Activated CD8-positive, alpha-beta T cell treated with anti-CD3 and anti-CD28 coated beads for 36 hours (primary cell): ENCODE measurements at places on chromosomes 12 and 14. TPM values are rescaled to one million over a fixed set of nuclear protein-coding genes. Genes with fewer than 3 reads are reported as not detected.

ADIPOR2 gene
- total RNA-seq = 49.9 TPM

FAM181A gene
- not detected for total RNA-seq

CPNE8 gene
- total RNA-seq = 1.4 TPM

ACSS3 gene
- not detected for total RNA-seq

FAIM2 gene
- total RNA-seq = 0.22 TPM

SLC15A4 gene
- 26.8 TPM for total RNA-seq

GOLGA3 gene
- total RNA-seq = 52.2 TPM

COX14 gene
- total RNA-seq = 51.0 TPM

KCNH5 gene
- total RNA-seq = not detected

PMCH gene
- total RNA-seq = not detected

DNA sequence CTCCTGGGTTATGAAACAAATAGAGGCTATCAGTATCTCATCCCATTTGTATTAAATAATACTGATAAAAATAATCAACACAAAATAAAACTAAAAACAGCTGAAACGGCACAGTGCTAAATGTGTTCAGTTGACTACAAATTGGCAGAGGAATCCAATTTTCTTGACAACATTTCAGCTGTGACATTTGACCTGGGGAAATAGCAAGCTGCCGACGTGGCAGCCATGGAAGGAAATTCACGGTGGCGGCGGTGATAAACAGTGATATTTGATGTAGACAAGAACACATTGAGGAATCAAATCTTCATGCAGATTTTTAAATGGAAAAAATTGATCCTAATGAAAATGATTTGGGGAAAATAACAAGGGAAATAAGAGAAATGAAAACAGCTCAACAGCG is 159.1 kb upstream of the RTL1 start:
- no peaks in the 10 kb centered on the region for H3K4me1 ChIP-seq
- H3K27me3 ChIP-seq = no peaks in the 10 kb centered on the region
- H3K4me3 ChIP-seq = no peak overlapping the region
- no peaks in the 10 kb centered on the region for H3K36me3 ChIP-seq
- DNase-seq = no peak

GRCh38 chr14:44436458-44436857 is 70.6 kb downstream of the FSCB start:
- no peak overlapping the region for H3K4me3 ChIP-seq
- H3K36me3 ChIP-seq = no peaks in the 10 kb centered on the region
- H3K27me3 ChIP-seq = no peaks in the 10 kb centered on the region
- H3K4me1 ChIP-seq = no peaks in the 10 kb centered on the region

- no peaks in the 10 kb centered on the region for H3K36me3 ChIP-seq
- peak; percentile 35 for DNase-seq
- H3K4me1 ChIP-seq = peaks cover 9% of the 10 kb centered on the region
- no peak overlapping the region for H3K27ac ChIP-seq
- no peak overlapping the region for H3K4me3 ChIP-seq
Measured at GRCh38 chr12:128534906-128535305, 267.9 kb downstream of the TMEM132C start.

DNA sequence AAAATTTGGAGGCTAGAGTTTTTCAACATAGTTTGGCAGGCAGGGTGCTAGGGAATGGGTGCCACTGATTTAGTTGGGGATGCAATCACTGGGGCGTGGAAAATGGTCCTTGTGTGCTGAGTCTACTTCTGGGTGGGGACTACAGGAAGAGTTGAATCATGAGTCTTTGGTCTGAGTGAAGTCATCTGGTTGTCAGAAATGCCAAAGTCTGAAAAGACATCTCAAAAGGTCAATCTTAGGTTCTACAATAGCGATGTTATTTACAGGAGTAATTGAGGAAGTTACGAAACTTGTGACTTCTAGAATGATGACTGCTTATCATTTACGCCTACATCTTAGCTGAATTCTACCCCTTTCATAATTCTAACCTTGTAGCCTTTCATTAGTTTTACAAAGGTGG is 209.1 kb downstream of the NUBPL start:
- H3K27ac ChIP-seq = no peak overlapping the region
- H3K36me3 ChIP-seq = peaks cover 7% of the 10 kb centered on the region
- no peak for DNase-seq

GRCh38 chr14:104226421-104227383 is 88.3 kb downstream of the KIF26A start:
- H3K36me3 ChIP-seq = no peaks in the 10 kb centered on the region
- no peak overlapping the region for H3K4me3 ChIP-seq

GRCh38 chr12:20557096-20557495 is 138.0 kb upstream of the SLCO1C1 start:
- DNase-seq = no peak
- H3K4me3 ChIP-seq = no peak overlapping the region
- no peaks in the 10 kb centered on the region for H3K36me3 ChIP-seq
- no peaks in the 10 kb centered on the region for H3K27me3 ChIP-seq
- no peak overlapping the region for H3K27ac ChIP-seq
- H3K4me1 ChIP-seq = no peaks in the 10 kb centered on the region

DNA sequence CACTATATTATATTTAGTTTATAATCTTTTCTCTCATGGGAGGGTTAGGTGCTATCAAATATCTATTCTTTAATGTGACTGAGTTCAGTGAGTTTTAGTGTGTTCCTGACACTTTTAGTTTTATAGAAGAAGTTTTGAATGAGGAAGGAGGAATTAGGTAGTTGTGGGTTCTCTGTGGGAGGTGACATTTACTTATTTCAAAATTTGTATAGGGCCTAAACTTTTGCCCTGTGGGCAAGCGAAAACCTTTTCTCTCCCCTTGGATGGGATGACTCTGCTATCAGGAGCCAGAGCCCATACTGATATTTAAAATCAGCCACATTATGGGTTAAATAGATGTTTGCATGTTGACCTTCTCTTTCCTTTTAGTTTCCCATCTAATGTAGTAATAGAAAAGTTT is 43.6 kb downstream of the SPATS2 start:
- H3K27ac ChIP-seq = no peak overlapping the region
- DNase-seq = no peak
- H3K4me1 ChIP-seq = peaks cover 3% of the 10 kb centered on the region
- no peak overlapping the region for H3K4me3 ChIP-seq

- H3K27ac ChIP-seq = no peak overlapping the region
- H3K4me1 ChIP-seq = no peaks in the 10 kb centered on the region
- H3K27me3 ChIP-seq = peaks cover 2% of the 10 kb centered on the region
- H3K4me3 ChIP-seq = no peak overlapping the region
- no peak for DNase-seq
Measured at GRCh38 chr12:27480016-27480415, 33.5 kb downstream of the SMCO2 start.

DNA sequence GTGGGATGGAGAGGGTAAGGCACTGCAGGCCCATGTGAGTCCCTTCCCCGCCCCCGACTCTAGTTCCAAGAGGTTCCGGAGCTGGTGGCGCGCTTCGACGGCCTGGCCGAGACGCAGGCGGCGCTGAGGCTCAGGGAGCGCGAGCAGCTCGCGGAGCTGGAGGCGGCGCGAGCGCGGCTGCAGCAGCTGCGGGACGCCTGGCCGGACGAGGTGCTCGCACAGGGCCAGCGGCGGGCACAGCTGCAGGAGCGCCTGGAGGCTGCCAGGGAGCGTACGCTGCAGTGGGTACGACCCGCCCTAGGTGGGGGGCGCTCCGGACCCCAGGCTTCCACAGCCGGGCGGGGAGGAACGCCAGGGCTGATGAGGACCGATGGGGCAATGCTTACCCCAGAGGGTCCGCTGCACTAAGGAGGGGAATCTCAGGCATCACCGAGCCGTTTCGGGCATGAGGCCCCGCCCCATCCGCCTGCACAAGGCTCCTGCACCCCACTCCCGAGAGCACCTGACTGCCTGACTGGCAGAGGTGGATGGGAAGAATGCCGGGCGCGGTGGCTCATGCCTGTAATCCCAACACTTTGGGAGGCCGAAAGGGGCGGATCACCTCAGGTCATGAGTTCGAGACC is 4.9 kb downstream of the CFAP73 start:
- H3K27me3 ChIP-seq = peaks cover 21% of the 10 kb centered on the region
- peaks cover 2% of the 10 kb centered on the region for H3K36me3 ChIP-seq
- H3K4me3 ChIP-seq = peak overlapping the region; percentile 72

- no peak overlapping the region for H3K4me3 ChIP-seq
- DNase-seq = peak; percentile 40
- no peaks in the 10 kb centered on the region for H3K4me1 ChIP-seq
- peaks cover 23% of the 10 kb centered on the region for H3K27me3 ChIP-seq
- H3K27ac ChIP-seq = no peak overlapping the region
Measured at GRCh38 chr14:95609398-95609990, 74.6 kb downstream of the GLRX5 start.

DNA sequence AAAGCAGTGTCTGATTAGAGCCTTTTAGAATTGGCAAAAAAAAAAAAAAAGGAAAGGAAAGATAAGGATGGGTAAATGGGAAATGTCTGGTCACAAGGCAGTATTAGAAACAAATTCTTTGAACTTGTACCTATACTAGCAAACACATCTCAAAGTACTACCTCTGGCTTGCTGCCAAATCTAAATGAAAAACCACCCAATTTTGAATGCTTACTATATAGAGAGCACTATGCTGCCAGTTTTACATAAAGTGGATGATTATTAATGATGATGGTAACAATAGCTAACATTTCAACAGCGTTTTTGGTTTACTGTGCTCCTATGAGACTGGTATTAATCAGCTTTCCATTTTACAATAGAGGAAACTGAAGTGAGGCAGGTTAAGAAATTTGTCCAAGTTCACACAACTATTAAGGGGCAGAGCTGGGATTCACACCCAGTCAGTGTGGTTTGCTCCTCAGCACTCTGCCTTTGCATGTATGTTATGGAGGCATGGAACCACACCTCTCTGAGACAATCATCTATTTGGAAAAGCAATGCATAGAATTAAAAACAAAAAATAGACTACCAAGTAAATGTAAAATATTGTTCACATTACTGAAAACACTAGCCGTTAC is 34.2 kb downstream of the ATP2B1 start:
- no peak for DNase-seq
- H3K4me3 ChIP-seq = no peak overlapping the region
- H3K27ac ChIP-seq = no peak overlapping the region
- no peaks in the 10 kb centered on the region for H3K27me3 ChIP-seq

DNA sequence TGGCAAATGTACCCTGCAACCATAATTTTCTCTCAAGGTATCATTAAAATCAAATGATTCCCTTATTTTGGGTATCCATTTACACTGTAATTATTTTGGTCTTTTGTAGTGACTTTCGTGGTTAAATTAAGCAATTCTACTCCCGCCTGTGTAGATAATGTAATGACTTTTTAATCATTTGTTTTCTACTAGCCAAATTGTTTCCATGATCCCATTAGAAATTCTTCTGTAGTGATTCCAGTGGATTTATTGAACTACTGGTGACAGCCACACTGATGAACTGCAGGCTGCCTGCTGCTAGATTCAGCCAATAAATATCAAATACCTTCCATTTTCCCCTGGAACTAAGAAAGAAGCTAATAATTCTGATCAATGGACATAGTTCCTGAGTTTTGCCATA is 96.0 kb downstream of the WIF1 start:
- no peaks in the 10 kb centered on the region for H3K4me1 ChIP-seq
- no peaks in the 10 kb centered on the region for H3K36me3 ChIP-seq
- H3K4me3 ChIP-seq = no peak overlapping the region
- peaks cover 2% of the 10 kb centered on the region for H3K27me3 ChIP-seq

- H3K27ac ChIP-seq = no peak within 1 kb of the TSS
- peaks cover 52% of the 10 kb centered on the region for H3K27me3 ChIP-seq
- no peaks in the 10 kb centered on the region for H3K36me3 ChIP-seq
- no peak for DNase-seq
- H3K4me3 ChIP-seq = no peak within 1 kb of the TSS
- peaks cover 5% of the 10 kb centered on the region for H3K4me1 ChIP-seq
Measured at GRCh38 chr14:76375947-76376404, at the start of gene ESRRB. TSS of gene ESRRB (plus strand) at chr14:76376137. CDS start at chr14:76376402, 265 bp downstream.

DNA sequence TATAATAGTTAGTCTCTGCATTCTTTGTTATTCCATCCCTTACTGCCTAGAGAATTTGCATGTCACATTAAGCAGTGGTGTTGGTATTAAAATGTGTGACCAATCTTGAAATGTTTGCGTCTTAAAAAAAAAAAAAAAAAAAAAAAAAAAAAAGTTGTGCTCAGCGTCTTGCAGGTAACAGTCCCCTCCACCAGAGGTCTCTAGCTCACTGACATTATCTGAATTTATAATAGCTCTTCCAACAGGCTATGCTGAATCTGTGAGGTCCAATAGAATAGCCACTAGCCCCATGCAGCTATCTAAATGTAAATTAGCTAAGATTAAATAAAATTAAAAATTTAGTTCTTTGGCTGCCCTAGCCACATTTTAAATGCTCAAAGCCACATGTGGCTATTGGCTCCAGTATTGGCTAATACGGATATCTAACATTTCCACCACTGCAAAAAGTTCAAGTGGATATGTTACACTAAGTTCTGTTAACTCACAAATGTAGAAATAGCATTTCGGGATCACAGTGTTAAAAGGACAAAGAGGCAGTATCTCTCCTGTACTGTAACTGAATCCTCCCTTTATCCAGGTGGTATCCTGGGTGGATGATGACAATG is 28.7 kb downstream of the NKX2-8 start:
- H3K4me1 ChIP-seq = no peaks in the 10 kb centered on the region
- H3K27me3 ChIP-seq = peaks cover 8% of the 10 kb centered on the region
- H3K27ac ChIP-seq = no peak overlapping the region
- no peaks in the 10 kb centered on the region for H3K36me3 ChIP-seq
- peak; percentile 20 for DNase-seq

GRCh38 chr14:104146651-104147345 is 8.4 kb downstream of the KIF26A start:
- H3K4me3 ChIP-seq = no peak overlapping the region
- no peaks in the 10 kb centered on the region for H3K4me1 ChIP-seq
- no peak overlapping the region for H3K27ac ChIP-seq
- no peak for DNase-seq
- no peaks in the 10 kb centered on the region for H3K27me3 ChIP-seq
- H3K36me3 ChIP-seq = no peaks in the 10 kb centered on the region

- H3K4me1 ChIP-seq = no peaks in the 10 kb centered on the region
- no peaks in the 10 kb centered on the region for H3K36me3 ChIP-seq
- no peak overlapping the region for H3K27ac ChIP-seq
Measured at GRCh38 chr12:80118565-80119324, 19.4 kb downstream of the OTOGL start.

GRCh38 chr12:6338955-6339354 is 2.9 kb downstream of the TNFRSF1A start:
- DNase-seq = no peak
- peaks cover 25% of the 10 kb centered on the region for H3K36me3 ChIP-seq
- H3K27me3 ChIP-seq = no peaks in the 10 kb centered on the region
- H3K4me3 ChIP-seq = no peak overlapping the region
- H3K27ac ChIP-seq = no peak overlapping the region

- DNase-seq = no peak
- peak overlapping the region; percentile 9 for H3K27ac ChIP-seq
- H3K27me3 ChIP-seq = no peaks in the 10 kb centered on the region
- no peaks in the 10 kb centered on the region for H3K36me3 ChIP-seq
Measured at GRCh38 chr12:96143392-96143791, 50.8 kb upstream of the ELK3 start.
